LoVo (cell line): ENCODE measurements at places on chromosomes 3 and 15.

GRCh38 chr15:77985931-77986480, 91.5 kb downstream of the TBC1D2B start:
- no peak for DNase-seq

DNA sequence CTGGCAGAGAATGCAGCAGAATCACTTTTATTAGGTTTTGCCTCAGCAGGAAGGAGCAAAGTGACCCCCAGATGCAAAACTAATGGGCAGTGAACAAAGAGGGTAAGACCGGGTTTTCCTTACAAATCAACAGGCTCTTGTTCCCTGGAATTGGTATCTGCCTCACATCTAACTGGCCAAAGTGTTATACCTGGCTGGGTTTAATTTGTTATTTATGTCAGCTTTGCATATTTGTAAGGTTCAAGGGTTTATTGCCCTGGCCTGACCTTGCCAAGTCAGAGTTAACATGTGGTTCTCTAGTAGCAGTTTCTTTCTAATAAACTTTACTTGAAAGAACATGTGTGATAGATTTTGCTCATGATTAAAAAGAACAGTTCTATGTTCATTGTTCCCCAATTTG, 431.7 kb upstream of the NR2F2 start:
- DNase-seq, result no peak

GRCh38 chr15:89556413-89557262, 18.6 kb upstream of the TICRR start:
- DNase-seq, result peak; percentile 81

- no peak for DNase-seq
Observed at GRCh38 chr3:8524249-8524648, 22.6 kb downstream of the LMCD1 start.

DNA sequence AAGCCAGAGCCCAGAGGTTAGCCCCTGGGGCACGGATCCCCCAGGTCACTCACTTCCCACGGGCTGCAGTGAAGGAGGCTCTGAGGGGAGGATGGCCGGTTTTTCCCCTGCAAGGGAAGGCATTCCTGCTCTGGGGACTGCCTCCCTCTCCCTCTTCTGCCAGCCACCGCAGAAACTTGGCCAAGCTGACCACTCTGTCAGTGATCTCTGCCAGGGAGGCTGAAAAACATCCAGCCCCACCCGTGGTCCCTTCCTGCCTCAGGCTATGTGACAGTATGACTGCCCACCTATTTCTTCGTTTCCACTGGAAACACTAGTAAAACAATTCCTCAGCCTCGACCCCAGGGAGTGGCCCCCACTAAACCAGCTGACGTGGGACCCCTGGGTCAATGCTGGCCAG, 14.6 kb upstream of the FANCD2 start:
- DNase-seq, result no peak

DNA sequence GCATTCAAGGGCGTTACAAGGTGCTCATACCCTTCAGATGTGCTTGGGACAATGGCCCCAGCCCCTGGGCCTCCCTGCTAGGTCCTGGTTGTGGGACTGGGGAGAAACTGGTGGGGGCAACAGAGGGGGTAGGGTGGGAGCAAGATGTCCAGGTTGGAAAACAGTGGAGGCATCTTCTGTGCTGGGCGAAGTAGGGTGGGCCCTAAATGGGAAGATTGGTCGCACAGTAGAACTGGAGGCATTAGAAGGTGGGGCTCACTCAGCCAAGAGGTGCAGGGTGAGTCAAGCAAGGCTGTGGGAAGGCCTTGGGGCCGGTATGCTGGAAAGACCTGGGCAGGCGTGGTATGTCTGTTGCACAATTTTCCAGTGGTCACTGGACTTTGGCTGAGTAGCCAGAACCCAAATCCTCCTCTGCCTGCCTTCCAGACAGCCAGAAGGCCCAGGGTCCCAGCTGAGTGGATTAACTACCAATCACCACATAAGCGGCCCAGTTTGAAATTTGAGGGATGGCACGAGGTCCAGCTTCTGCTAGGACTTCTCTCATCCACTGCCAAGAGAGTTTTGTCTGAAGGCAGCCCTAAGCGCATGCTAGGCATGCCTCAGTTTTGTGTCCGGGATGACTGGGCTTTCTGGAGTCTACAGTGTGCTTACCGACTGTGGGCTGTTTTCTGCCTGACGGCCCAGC, 74.5 kb downstream of the LSM3 start:
- DNase-seq, result peak; percentile 21
